ENCODE measurements at places on chromosomes 5 and 9.

GRCh38 chr9:120436983-120437475 is 142.9 kb downstream of the CDK5RAP2 start:
- DNase-seq: peak; percentile 19

- no peak for DNase-seq
Measured at GRCh38 chr9:70260007-70260443, 1.2 kb downstream of the SMC5 start.

DNA sequence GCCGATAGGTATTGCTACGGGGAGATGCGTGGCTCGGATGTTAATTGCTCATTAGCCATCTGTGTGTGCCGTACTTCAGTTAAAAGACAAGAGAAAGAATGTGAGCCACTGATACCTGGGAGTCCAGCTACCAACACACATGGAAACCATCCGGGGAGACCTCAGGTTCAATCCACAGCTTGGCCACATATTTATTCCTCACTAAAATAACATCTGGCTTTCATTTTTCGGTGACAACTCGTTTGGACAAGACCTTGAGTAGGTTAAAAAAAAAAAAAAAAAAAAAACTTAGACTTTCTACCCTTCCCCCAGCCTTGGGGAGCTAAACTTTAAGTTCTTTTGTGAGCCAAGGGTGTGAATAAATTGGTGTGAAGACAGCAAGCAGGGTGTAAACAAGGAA is 84.1 kb downstream of the SLIT3 start:
- no peak for DNase-seq

- DNase-seq: no peak
Measured at GRCh38 chr5:88248743-88249540, 19.7 kb downstream of the TMEM161B start.

- DNase-seq: no peak
Measured at GRCh38 chr9:121281614-121282276, 13.8 kb downstream of the GSN start.

DNA sequence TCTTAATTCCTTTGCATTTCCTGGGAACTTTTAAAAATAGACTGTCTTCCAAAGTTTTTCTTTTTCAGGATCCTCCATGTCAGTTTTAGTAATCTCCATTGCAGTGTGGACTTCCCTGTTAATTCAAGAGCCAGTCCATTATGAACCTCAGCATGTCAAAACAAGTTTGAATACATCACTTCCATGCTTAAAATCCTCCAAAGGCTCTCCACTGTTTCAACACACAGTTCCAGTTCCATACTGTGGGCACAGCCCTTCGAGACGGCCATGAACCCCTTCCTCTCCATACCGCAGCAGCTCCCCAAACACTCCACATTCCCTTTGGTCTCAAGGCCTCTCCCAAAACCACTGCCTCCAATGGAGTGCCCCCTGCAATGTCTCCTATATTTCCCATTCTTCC is 19.5 kb downstream of the LIFR start:
- DNase-seq: no peak

DNA sequence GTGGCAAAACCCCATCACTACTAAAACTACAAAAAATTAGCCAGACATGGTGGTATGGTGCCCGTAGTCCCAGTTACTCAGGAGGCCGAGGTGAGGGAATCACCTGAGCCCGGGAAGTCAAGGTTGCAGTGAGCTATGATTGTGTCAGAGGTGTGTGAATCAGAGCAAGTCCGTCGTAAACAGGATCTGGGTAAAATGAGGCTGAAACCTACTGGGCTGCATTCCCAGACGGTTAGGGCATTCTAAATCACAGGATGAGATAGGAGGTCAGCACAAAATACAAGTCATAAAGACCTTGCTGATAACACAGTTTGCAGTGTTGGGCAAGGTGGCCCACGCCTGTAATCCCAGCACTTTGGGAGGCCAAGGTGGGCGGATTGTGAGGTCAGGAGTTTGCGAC is 1.9 kb upstream of the CLTB start:
- DNase-seq: no peak

GRCh38 chr9:99224445-99224844 is 2.4 kb downstream of the SEC61B start:
- DNase-seq: no peak

GRCh38 chr9:135086597-135087488 is 625 bp upstream of the OLFM1 start:
- no peak for DNase-seq

- DNase-seq: no peak
Measured at GRCh38 chr5:141328231-141328630, 2.1 kb upstream of the PCDHGA1 start.

DNA sequence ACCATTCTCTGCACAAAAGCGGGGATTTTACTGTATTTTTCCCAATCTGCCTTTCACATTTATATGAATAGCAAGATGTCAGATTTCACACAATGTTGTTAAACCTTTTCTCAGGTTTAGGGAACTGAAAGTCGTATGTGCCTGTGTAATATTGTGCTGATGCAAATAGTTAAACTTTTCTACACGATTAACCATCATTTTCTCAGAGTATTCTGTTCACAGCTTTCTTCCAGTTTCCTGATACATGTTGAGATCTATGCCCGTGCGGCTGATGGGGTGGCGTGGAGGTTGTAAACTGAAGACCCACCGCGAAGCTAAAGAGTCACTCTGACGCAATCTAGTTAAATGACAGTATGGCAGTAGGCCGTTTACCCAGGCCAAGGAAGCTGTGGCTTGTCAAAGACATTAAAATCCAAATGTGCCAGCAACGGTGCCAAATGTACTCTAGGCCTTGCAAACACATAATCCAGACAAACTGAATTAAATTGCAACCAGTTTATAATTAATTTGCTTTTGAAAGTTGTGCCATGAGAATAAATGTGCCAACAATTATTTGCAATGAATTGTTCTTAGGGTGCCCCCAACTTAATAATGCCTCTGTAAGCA is 145.7 kb downstream of the EBF1 start:
- DNase-seq: peak; percentile 36

DNA sequence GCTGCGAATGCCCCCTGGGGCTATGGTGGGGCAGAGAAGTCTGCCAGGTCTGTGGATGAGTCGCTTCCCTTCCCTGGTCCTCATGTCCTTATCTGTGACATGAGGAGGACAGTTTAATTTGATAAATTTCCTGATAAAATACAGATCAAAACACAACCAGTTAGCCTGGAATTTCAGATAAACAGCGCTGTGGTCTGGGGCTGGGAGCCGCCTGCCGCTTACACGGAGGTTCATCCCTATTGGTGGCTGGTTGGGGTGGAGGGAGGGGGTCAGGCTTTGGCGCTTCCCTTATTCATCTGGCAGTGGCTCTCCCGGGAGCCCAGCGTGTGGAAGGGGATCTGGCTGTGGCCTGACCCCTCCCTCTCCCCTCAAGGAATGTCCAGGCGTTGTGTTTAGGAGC is 17.9 kb downstream of the CRB2 start:
- DNase-seq: no peak

- no peak for DNase-seq
Measured at GRCh38 chr5:162593881-162594280, 526.3 kb downstream of the GABRG2 start.

- DNase-seq: no peak
Measured at GRCh38 chr5:112121258-112121657, 297.8 kb downstream of the EPB41L4A start.

- DNase-seq: no peak
Measured at GRCh38 chr5:180115326-180116076, 43.9 kb upstream of the RNF130 start.

GRCh38 chr5:53915120-53915519 is 354.7 kb downstream of the NDUFS4 start:
- no peak for DNase-seq

- DNase-seq: no peak
Measured at GRCh38 chr5:167414611-167415010, 876.8 kb upstream of the WWC1 start.

GRCh38 chr9:120571443-120572257 is 8.3 kb downstream of the CDK5RAP2 start:
- DNase-seq: no peak

DNA sequence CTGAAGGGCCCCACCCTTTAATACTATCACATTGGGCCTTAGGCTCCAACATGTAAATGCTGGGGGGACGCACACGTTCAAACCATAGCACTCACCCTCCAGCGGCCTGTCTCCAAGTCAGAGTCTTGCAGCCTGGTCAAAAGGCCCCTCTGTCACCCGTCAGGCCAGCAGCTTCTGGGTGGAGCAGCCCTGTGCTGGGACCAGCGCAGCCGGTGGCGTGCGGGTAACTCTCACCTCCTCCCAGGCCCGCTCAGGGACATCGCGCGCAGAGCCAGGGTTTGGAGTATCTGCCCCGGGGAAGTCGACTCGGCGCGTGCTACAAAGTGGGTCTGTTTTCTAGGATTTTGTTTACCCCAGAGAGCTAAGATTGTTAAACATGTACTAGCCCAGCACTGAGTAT is 93.0 kb upstream of the COL5A1 start:
- DNase-seq: no peak

GRCh38 chr9:132168347-132168746 is 6.5 kb downstream of the NTNG2 start:
- no peak for DNase-seq

DNA sequence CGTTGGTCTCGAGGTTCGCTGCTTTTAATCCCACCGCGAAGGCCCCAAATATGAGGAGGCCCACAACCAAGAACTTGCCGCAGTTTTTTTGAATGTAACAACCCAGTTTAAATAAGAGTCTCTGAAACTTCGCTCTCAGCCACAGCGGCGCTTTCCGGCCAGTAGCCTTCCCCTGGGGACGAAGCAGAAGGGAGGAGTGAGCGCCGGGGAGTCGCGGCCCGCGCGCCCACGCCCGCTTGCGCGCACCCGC is 10.4 kb downstream of the PTCH1 start:
- DNase-seq: no peak

DNA sequence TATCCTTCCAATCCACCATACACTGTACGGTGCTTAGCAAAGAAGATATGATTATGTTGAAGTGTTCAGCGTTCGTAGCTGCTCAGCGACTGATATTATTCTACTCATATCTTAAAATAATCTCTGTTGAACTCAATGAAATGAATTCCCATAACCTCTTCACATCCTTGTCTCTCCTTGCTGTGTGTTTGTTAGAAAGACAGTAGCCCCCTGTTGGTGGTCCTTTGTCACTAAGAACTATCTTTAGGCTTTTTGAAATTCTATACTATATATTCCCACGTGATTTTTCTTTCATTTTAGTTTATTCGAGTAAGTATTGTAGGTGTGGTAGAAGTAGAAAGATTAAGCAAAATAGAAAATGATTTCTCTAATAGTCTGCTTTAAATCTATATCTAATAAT is 762.8 kb upstream of the WWC1 start:
- no peak for DNase-seq

- DNase-seq: no peak
Measured at GRCh38 chr5:69237877-69238276, 3.2 kb downstream of the CDK7 start.

- no peak for DNase-seq
Measured at GRCh38 chr5:158898185-158899177, 201.2 kb downstream of the EBF1 start.

GRCh38 chr9:114612272-114612923 is 1.3 kb downstream of the TMEM268 start:
- no peak for DNase-seq

DNA sequence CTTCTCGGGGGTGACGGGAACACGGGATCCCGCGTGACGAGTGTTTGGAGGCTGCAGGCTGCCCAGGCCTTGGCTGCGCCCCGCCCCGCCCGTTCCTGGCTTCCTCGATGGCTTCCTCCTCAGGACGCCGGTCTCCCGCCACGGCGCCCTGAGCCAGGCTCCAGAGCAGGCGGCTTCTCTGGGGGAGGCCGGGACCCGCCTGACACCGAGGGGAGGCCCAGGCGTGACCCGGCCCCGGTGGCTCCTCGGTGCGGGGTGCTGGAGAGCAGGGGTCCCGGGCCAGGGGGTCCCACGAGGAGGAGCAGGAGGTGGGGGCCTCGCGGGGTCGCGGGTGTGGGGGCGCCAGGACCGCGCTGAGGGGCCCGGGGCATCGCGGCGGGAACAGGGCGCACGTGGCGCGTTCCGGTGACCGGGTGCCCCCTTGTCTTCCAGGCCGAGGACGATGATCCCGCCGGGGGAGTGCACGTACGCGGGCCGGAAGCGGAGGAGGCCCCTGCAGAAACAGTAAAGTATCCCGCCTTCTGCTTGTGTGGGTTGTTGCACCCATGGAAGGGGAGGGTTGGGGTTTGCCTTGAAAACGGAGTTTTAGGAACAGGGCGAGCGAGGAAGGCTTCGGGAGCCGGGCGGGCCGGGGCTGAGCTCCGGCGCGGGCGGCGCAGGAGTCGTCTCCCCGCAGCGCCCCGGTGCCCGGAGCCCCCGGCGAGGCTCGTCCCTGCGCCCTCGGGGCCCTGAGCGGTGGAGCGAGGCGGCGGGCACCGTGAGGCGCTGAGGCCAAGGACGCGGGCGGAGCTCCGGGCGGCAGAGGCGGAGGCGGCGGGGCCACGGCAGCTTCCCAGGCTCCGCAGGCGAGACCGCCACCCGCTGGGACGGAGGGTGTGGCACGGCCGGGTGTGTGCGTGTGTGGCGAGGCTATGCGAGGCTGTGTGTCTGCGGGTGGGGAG is 22.2 kb downstream of the AHRR start:
- no peak for DNase-seq

DNA sequence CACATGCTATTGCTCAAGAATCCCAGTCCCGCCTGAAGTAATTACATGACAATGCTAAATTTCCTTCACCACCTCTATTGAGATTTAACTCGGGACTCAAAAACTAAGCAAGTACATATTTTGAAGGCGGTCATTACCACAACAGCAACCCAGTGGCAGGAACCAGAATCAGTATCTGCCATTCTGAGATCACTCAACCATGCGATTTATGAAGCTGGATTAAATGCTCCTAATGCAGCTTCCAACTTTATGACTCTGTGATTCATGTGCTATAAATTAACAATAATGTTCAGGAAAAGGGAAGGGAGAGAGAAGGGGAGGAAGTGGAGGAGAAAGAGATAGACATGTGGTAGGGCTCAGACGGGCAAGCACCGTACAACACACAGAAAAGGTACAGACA is 194.7 kb downstream of the DNAH5 start:
- DNase-seq: no peak

DNA sequence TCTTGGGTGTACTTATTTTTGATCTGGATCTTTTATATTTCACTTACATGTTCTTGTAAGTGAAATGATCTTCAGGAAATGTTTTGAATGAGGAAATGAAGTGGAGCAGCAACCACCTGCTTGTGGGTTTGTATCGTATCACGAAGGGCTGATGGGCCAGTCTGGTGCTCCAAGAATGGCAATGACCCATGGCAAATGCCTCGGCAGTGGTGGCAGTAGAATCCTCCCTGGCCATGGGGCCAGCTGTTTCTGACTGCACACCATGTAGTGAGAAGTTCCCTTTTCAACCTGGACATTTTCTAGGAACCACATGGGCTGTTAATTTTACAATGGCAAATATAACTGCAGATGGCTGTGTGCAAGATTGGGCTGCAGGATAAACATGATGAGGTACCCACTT is 29.9 kb downstream of the MAT2B start:
- DNase-seq: no peak

GRCh38 chr5:59412428-59412827 is 481.1 kb downstream of the PDE4D start:
- DNase-seq: no peak
